ENCODE measurements at places on chromosomes 5 and 9. TPM values are rescaled to one million over a fixed set of nuclear protein-coding genes. Genes with fewer than 3 reads are reported as not detected.

GRCh38 chr9:126521976-126522590 lies 91.6 kb upstream of the LMX1B start:
- peak; percentile 26 for DNase-seq

DNA sequence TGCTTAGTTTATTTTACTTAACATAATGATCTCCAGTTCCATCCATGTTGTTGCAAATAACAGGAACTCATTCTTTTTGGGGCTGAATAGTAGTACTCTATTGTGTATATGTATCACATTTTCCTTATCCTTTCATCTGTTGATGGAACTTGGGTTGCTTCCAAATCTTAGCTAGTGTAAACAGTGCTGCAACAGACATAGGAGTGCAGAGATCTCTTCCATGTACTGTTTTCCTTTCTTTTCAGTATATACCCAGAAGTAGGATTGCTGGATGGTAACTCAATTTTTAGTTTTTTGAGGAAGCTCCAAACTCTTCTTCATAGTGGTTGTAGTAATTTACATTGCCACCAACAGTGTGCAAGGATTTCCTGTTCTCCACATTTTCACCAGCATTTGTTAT lies 138.8 kb upstream of the POC5 start:
- no peak for DNase-seq

GRCh38 chr9:134136118-134136995 lies 475 bp downstream of the WDR5 start:
- DNase-seq = peak; percentile 15

GRCh38 chr5:39376293-39376714 lies 12.0 kb upstream of the C9 start:
- no peak for DNase-seq

DNA sequence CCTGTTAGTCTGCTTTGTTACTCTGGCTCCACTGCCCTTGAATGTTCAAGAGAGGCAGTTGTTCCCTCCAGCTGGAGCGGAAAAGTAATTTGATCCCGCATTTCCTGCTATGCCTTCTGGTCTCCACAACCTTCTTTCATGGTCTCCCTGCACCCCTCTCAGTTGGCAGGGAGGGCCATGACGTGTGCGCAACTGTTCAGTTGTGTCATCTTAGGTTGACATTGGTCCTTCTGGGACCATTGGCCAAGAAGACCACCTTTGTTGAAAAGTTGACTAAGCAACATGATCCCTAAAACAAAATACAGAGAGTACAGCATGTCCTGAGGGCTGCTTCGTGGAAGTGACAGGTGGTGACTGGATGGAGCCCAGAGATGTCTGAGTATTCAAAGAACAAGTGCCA lies 192.5 kb upstream of the TUT7 start:
- no peak for DNase-seq

- DNase-seq = no peak
These were observed 61.4 kb upstream of the ANKH start for GRCh38 chr5:14932902-14933469.

DNA sequence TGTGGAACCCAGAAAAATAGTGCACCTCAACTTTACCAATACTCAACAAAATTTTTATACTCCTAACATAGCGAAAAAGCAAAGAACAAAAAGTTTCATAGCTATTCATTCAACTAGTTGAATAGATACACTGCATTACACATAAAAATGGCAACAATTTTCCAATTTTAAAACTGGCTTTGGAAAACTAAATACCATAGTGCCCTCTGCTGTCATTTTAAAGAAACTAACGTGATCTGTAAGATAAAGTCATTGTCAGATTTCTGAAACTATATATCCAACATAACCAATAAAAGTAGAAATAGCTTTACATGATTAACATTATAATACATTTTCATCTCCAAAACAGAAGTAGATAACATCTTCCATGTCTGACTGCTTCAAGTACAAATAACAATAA lies 31.6 kb downstream of the DTWD2 start:
- no peak for DNase-seq

DNA sequence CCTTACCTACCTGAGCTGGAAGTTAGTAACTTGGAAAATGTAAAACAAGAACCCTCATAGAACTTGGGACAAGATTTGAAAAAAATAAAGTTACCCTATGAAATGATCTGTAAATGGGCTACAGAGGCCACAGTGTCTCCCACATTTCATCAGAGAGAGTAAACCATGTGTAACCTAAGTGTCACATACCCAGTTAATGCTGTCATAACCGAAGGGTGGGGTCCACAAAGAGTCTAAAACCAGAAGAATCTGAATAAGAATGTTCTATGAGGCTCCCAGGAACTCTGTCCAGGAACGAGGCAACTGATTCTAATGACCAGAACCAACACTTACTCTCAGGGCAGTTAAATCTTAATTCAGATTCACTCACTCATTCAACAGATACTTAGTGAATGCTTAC lies 1.0 kb upstream of the FAM13B start:
- no peak for DNase-seq

DNA sequence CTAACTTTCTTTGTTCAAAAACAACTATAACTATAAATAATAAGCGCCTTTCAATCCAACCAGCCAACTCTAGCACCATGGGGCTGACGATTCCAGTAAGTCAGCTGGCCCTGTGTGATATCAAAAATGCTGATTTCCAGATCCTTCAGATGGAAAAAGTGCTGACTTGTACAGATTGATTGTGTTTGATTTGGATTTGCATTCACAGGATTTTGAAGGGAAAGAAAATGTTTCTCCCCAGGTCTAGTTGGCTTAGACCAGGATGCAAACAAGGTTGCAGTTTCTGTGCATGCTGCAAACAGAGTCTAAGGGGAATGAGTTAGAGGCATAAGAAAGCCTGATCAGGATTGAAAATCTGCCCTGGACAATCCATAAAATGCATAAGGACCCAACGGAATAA lies 68.9 kb downstream of the SLC1A3 start:
- no peak for DNase-seq

GRCh38 chr5:15614679-15615078 lies 114.7 kb downstream of the FBXL7 start:
- no peak for DNase-seq

DNA sequence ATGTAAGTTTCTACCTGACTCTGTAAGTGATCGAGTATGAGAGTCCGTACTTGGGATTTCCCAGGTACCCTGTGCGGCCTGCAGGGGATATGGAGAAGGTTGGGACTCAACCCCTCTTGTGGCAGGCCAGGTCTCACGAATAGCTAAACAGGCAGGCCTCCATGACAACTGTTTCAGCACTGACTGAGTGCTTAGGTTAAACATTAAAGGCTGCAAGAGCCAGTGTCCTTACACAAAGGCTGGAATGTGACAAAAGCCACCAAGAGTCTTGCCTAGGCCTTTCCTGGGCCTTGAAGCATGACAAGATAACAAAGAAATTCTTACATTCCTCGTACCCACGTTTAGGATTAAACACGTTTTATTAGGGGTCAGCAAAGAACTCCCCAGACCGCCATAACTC lies 58.6 kb downstream of the THBS4 start:
- DNase-seq = no peak

DNA sequence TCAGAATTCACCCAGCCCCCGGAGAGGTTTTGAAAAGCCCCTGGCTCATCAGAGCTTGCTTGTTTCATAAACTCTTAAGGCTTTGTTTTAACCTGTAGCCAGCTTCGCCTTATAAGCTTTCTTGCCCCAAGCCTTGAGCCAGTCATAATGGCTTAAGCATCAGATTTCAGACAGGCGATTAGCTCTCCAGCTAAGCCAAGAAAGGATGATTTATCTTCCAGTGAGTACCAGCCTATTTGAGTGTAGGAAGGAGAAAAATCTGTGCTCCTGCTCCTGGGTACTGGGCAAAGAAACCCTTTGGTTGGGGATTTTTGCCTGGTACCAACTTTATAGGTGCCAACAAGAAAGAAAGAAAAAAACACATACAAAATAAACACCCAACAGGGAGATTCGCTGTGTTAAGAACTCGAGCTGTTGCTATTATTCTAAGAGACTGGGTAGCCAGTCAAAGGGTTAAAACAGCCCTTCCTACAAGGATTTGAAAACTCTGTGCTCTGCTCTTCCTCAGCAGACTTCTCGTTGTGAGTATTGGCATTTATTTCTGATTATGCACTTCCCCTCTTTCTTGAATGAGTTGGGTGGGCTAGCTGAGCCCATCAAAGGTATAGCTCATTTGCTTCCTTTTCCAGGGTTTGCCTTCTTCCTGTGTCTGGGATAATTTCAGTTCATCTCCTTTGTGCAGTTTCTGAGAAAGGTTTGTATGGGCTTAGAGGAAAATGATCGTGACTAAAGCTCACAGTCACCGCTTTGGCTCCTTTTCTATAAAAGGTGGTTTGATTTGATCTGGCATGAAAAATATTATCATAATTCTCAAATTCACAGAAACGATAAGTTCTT lies 157.2 kb upstream of the DMRT1 start:
- no peak for DNase-seq

GRCh38 chr5:59188419-59189225 lies 605.7 kb downstream of the RAB3C start:
- DNase-seq = peak; percentile 53

DNA sequence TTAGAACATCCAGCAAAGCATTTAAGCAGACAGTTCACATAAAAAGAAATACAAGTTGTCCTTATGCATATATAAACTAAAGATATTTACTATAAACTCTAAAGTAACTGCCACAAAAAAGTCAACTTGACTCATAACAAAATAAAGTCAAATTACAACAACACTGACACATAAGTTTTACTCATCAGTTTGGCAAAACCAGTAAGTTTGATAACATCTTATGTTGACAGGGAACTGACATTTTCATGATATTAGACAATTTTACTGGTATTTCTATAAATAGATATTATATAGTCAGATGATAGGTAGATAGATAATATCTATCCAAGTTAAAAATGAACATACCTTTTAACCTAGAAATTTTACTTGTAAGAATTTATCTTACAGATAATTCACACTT lies 9.9 kb upstream of the TSLP start:
- no peak for DNase-seq

DNA sequence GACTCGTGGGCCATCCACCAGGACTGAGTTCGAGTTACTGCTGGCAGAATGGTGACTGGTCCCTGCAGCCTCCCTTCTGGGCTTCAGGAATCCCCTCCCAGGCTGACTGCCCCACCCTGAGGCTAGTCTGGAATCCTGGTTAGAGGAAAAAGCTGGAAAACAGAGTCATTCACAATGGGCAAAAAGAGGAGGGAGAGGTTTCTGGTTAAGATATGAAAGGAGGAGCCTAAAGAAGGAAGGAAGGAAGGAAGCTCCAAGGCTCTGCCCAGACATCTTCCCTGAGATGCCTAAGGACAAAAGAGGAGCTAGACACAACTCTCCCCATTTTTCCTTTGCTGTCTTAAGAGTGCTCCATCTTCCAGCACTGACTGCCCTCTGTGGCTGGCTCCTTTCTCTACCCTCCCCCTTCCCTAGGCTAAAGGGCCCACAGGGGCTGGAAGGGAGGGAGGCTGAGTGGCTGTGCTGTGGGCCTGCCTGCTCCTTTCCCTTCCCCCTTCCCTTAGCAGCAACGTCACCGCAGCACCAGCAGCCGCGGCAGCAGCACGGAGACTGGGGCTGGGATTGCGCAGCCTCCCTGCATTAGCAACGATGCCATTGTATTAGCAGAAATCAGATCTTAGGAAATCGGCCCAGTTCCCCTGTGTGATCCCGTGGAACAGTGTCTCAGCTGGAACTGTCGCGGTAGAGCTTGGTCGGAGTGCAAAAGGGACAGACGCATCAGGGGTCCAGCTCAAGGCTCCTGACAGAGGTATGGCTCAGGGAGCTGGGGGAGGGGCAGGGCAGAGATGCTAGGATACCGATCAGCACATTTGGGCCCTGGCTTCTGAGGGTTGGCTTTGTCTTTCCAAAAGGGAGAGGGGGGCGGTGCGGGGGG lies 48.7 kb downstream of the RUSC2 start:
- no peak for DNase-seq

DNA sequence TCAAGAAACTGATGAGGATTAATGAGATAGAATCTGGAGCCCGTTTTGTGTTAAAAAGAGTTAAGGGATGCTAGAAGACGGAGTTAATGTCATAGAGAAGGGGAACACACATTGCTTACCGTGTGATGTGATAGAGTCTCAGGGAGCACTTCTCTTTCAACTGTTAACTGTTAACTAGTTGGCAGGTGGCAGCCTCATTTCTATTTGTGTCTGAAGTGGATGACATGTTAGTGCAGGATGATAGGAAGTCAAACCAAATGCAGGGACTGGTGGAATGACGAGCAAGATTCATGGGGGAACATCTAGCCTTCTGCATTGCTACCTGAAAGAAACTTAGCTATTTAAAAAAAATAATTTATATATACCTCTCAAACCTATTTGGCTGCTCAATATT lies 222.7 kb downstream of the MAST4 start:
- DNase-seq = no peak

DNA sequence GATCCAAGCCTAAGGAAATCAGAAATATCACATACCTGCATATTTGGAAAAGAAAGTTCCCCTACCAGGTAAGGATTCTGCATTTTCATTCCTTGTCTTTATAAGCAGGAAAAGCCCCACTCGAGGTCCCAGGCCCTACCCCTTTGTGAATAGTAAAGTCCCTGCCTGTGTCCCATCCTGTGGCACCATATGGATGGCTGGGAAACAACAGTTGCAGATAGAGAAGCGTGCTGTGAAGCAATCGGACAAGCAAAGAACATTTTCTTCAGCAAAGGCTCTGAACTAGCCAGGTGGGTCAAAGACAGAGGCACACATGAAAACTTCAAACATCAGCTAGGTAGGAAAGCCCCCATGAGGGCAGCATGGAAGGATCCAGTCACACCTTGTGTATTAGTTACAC lies 169.3 kb downstream of the NR2F1-AS1 start:
- no peak for DNase-seq

DNA sequence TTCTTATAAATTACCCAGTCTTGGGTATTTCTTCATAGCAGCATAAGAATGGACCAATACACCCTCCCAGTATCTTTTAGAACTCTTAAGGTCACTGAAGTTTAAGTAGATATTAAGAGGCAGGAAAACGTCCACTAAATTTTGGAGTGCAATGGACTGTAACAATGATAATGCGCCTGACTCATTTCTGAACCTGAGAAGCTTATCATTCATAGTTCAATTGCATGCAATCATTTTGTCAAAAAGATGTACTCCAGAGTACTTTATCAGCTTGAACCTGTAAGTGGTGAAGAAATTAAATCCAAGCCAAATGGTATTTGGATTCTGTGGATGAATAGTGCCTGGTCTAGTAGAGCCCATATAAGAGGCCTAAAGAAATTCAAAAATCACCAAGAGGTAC lies 196.5 kb upstream of the CDH9 start:
- DNase-seq = no peak

The PCDHGA10 gene
- total RNA-seq = not detected

The MARVELD2 gene
- total RNA-seq = 0.23 TPM

The CMBL gene
- 1.7 TPM for total RNA-seq

The BRINP1 gene
- total RNA-seq = not detected

The TSLP gene
- 0.71 TPM for total RNA-seq
